Esophagus squamous epithelium (tissue), 5 donors: ENCODE measurements at places on chromosomes 16 and 17. TPM values are rescaled to one million over a fixed set of nuclear protein-coding genes. Genes with fewer than 3 reads are reported as not detected.

HDAC5 gene
- total RNA-seq: 135 TPM

CARD14 gene
- total RNA-seq: 13.0 TPM

LGALS9B gene
- total RNA-seq: 2.9 TPM

NT5C3B gene
- 34.7 TPM for total RNA-seq

FAM20A gene
- 6.1 TPM for total RNA-seq

TCAP gene
- 0.15 TPM for total RNA-seq

EVPL gene
- 604 TPM for total RNA-seq

CHST6 gene
- total RNA-seq: 0.97 TPM

HCRT gene
- total RNA-seq: not detected

SPEM2 gene
- total RNA-seq: not detected

RAB11FIP4 gene
- total RNA-seq: 9.9 TPM
